Right hindlimb (tissue), 1 donor: ENCODE measurements at places on chromosomes 6 and 20.

GRCh38 chr6:1487239-1487638 is 97.9 kb downstream of the FOXF2 start:
- DNase-seq = no peak

- no peak for DNase-seq
These were observed 29.5 kb upstream of the ELOVL5 start for GRCh38 chr6:53378208-53378607.

DNA sequence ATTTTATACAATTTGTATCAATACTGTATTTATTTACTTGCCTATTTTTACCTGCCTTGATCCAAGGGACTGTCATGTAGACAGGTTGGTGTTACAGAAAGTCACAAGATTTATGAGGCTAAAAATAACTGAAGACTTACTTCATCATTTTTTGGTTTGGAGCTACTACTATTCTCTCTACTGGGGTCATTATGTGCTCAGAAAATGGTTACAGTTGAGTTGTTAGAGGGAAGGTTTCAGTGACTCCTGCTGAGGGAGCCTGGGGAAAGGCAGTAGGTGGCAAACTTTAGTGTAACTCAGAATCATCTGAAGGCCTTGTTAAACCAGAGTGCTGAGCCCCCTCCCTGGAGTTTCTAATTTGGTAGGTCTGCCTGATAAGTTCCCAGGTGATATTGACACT is 118.8 kb downstream of the TINAG start:
- DNase-seq = no peak

DNA sequence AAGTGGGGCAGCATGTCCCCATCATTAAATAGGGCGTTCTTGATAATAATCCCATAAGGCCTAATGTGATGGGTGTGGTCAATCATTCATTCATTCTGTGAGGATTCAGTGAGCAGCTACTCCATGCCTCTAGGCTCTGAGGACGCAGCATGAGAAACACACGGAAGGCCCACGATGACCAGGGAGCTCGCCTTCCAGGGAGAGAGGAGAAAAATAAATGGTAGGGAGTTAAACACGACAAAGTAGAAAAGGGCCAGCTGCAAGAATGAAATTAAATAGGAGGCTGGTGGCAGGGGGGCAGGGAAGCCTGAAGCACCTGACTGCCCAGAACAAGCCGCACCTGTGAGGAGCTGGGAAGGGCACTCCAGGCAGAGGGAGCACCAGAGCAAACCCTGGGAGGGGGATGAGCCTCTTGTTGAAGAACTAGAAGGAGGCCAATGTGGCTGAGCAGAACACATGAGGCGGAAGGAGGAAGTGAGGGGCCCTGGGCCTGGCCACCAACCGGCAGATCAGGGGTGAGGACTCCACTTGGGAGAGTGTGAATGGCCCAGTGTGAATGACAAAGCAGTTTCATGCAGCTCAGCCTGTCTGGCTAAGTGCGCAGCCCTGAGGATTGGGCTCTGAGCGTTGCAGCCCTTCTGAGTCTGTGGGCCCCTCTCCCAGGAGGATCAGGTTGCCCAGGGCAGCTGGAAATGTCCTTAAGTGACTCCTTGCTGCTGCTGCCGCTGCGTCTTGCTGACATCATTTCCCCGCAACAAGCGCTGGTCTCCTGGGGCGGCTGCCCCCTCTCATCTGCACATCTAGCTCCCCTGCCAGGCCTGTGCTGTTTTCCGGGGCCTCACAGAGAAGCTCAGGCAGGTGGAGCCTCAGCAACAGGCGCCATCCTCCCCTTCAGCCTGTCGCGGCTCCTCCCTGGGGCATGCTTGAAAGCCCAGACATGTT is 99.9 kb downstream of the CDH26 start:
- DNase-seq = peak; percentile 63

DNA sequence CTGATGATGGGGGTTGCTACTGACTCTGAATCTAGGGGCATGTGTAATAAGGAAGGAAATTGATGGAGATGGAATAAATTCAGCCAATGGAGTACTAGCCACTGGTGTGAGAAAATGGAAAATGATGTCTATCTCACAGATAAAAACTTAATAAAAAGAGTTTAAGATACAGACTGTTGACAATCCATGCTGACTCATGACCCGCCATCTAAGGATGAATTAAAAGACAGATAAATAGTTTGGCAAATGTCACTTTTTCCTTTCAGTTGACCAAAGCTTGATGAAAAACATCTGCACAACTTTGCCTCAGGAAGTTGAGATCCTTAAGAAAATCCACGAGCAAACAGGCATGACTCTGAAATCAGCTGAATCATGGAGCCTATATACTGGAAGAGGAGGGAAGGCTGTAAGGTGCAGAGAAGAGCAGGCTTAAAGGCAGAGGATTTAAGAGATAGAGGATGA is 82.6 kb upstream of the BMP5 start:
- no peak for DNase-seq

- DNase-seq = no peak
These were observed 53.3 kb upstream of the UFL1 start for GRCh38 chr6:96468281-96468680.

GRCh38 chr20:58965270-58966064 is 15.6 kb upstream of the NELFCD start:
- DNase-seq = no peak

DNA sequence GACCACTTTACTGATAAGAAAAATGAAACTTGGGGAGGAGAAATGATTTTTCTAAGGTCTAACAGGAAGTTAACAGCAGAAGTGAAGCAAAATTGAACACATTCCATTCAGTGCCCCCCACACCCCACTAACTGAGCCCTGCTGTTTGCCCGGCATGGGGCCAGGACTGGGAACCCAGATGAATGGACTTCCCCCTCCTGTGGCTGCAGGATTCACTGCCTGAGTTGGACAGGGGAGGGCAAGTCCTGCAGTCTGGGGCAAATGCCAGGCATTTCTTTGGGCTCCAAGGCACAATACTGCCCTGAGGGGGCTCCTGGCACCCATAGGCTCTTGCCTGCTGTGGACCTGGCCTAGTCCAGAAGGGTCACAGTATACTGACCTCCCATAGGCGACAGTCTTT is 28.3 kb downstream of the FYN start:
- DNase-seq = no peak

- no peak for DNase-seq
These were observed 91.2 kb downstream of the CARMIL1 start for GRCh38 chr6:25370178-25371036.

GRCh38 chr6:63452125-63452524 is 120.2 kb upstream of the LOC128125822 start:
- DNase-seq = no peak

GRCh38 chr20:23637282-23638221 is at the start of gene CST3:
Gene CST3 (minus strand): TSS chr20:23637955. CDS start chr20:23637862, 93 bp downstream.
- peak; percentile 92 for DNase-seq

DNA sequence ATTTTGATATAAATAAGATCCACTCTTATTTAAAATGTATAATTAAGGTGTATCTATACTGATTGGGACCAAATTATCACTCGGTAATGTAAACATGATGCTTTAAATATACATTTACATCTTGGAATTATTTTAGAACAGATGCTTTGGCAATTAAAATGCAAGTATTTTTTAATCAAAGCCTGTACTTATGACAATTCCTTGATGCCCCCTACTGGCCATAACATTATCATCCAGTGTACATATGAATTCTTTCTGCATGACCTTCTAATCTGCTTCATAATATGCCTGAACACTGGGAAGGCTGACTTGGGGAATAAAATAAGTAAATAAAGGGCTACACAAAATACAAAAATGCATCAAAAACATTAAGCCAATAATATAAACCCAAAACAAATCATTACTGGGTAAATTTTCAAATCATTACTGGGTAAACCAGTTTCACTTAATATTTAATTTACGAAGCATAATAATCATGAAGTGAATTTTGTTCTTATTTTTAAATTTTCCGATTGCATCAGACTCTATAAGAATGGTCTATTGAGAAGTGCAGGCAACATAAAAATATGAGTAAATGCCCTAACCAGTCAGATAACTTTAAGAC is 65.1 kb downstream of the CGA start:
- DNase-seq = no peak

DNA sequence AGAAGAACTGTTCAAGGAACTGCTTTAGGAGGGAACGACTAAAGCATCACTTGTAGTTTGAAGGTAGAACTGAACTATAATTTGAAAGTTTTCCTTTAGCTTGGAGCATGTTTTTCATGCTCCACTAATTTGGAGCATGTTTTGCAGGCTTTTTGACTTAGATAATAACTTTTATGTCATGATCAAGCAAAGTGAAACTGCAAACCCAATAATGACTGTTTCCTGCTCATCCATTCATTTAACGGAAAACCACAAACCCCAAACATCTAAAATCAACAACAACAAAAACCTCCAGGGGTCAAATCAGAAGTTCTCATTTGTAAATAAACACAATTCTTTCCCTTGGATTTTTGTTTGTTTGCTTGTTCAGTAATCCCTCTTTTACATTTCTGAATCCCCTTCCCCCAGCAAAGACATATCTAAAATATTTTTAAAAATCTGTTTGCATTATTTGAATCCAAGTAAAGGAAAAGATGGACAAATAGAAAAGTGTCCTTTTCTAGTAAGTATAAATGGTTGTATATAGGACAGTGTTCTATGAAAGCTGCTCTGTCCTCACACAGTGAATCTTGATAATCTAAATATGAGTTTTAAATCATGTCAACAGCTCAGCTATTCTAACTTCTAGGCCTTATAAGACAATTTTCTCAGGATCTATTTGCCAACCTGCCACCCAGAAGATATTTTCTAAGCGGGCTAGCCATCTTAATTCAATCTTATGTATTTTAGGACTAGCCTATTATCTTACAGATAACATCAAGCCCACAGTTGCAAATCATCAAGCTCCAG is 2.6 kb downstream of the SIM1 start:
- DNase-seq = no peak

DNA sequence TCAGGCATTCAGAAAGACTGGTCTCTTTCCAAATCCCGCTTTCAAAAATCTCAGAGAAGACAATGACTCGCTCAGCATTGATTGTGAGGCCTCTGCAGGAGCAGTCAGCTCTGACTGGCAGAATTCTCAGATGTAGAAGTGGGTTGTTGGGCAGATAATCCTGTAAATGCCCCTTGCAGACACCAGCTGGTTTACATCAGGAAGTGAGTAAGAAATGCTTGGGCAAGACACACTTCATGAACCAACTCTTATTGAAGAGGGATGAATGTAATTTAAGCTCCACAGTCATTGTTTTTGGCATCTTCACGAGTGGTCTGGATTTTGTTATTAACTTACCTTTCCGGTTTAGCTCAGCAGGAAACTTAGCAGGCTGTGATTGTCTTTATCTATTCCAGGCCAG is 166.6 kb downstream of the PLCB4 start:
- no peak for DNase-seq

- DNase-seq = no peak
These were observed 64.0 kb downstream of the BCKDHB start for GRCh38 chr6:80170433-80170832.

DNA sequence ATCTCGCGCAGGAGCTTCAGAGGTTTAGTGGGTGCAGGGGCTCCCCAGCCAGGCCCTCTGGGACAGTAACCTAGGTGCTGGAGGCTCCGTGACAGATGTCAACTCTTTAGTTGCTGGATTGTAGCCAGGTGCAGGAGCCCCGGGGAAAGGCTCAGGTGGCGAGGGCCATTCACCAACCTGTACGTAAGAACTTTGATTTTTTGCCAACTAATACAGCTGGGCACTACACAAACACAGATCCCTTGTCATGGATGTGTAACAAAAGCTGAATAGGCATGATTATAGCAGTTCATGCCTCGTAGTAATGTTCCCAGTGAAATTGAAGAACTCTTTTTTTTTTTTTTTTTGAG is 82.6 kb downstream of the CDC5L start:
- DNase-seq = no peak

DNA sequence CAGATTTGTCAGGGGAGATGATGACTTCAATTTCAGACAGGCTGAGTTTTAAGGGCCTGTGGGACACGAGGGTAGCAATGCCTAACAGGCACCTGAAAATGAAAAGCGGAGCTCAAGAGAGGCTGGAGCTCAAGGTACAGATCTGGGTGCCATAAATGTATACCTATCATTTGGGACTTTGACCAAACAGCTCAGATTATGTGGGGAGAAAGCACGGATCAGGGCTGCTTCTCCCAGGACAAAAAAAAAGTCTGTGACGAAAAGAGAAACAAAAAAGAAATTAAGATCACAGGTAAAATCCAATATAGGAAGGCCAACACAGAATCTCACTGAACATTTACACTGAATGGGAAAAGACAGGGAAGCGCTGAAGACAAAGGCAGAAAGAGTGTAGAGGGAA is 1.9 kb downstream of the PRELID3B start:
- no peak for DNase-seq

GRCh38 chr20:16714751-16715150 is 15.1 kb upstream of the SNRPB2 start:
- DNase-seq = peak; percentile 38

DNA sequence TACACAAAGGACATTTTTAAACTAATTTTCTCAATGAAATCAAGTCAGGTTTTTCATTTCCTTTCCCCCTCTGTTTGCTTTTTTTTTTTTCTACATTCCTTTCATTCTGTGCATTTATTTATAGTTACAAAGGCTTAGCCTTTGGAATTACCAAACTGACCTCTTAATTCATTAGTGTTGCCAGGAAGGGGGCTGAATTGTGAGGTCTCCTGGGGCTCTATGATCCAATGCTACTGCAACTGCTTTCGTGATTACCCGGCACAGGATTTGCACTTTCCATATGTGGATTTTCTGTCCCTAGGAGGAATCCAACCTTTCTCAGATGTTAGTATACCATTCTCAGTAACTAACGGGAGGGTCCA is 35.3 kb downstream of the NEDD9 start:
- no peak for DNase-seq

- no peak for DNase-seq
These were observed 36.5 kb downstream of the HIVEP1 start for GRCh38 chr6:12048609-12049008.

DNA sequence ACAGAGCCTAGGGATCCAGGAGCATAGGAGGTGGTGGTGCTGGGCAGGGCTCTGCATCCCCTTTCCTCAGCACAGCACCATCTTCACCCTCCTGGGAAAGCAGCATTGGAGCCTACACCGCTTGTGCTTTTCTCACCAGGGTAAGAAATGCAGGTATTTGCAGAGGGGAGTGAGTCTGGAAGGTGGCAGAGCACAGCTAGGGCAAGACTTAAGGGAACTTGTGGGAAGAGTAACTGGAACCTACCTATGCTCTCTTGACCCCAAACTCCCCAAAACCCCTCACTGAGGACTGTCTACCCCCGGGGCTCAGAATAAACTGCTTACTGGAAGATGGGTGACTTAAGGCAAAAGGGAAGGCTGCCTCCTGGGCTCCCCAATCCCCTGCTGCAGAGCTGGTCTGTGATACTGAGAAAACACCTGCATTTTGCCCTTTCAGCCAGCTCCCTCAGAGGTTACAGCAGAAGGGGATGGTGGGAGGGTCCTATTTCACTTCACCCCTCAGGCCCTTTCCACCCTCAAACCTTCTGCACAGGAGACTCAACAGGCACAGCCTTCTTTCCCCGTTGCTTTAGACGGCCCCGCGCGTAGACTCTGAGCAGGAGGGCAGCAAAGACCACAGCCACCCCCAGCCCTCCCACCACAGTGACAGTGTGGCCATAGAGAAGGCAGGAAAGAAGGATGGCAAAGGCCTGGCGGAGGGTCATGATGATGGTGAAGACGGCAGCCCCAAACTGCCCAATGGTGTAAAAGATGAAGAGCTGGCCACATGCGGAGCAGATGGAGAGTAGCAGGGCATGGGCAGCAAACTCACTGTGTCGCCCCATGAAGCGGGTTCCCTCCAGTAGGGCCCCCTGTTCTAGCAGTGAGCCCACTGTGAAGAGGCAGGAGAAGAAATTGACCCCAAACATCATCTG is 2.9 kb downstream of the SLC35B2 start:
- DNase-seq = no peak
